ENCODE measurements at places on chromosomes 6 and 20.

- DNase-seq, result no peak
Observed at GRCh38 chr20:4412216-4412615, 309.5 kb upstream of the PRND start.

- peak; percentile 68 for DNase-seq
Observed at GRCh38 chr20:38805502-38805957, at the start of gene PPP1R16B. Gene PPP1R16B, plus strand, starts transcription at chr20:38805697. Its CDS starts 30,229 bp downstream, at chr20:38835926.

DNA sequence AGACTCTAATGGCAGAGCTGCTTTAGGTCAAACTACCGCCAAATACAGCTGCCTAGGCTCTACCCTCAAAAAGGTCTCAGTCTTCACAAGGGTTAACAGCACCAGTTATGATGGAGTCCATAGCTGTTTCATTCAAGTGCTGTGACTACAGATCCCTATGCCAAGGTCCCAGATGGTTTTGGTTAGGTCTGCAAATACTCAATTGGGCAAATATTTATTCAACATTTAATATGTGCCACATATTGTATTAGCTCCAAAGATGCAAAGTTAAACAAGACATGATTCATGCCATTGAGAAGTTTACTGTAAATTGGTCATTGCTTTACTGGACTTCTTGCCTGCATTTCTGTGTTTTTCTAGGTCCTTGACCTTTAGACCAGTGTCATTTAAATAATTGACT is 55.8 kb upstream of the TFAP2D start:
- no peak for DNase-seq

DNA sequence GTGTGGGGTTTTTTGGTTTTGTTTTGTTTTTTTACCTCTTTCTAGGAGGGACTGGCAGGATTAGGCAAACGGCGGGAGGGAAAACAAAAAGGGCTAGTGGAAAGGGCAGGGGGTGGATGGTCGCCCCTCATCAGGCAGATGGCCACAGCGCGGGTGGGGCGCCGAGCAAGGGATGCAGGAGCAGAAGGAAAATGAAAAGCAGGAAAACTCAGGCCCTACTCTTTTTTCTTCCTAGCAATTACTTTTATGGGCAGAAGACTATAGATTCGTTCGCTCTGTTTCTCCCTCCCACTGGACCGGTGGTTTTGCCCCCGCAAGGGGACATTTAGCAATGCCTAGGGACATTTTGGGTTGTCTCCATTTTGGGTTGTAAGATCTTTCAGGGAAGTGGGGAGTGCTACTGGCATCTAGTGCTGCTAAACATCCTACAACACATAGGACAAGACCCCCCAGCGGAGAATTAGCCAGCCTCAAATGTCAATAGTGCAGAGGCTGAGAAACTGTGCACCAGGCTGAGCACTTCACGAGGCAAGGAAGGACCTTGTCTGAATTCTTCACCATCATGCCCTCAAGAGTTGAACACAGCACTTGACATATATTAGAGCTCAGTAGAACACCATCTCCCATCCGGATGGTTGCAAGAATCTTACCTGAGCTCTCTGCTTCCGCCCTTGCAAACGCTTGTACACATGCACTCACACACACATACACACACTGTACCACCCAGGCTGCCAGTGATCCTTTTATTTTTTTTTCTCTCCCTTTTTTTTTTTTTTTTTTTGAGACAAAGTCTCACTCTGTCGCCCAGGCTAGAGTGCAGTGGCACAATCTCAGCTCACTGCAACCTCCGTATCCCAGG is 4.8 kb upstream of the ZMYND8 start:
- DNase-seq, result no peak

- no peak for DNase-seq
Observed at GRCh38 chr6:38637756-38638155, 2.0 kb downstream of the BTBD9 start.

- DNase-seq, result no peak
Observed at GRCh38 chr20:50534567-50534966, 24.4 kb downstream of the PTPN1 start.

DNA sequence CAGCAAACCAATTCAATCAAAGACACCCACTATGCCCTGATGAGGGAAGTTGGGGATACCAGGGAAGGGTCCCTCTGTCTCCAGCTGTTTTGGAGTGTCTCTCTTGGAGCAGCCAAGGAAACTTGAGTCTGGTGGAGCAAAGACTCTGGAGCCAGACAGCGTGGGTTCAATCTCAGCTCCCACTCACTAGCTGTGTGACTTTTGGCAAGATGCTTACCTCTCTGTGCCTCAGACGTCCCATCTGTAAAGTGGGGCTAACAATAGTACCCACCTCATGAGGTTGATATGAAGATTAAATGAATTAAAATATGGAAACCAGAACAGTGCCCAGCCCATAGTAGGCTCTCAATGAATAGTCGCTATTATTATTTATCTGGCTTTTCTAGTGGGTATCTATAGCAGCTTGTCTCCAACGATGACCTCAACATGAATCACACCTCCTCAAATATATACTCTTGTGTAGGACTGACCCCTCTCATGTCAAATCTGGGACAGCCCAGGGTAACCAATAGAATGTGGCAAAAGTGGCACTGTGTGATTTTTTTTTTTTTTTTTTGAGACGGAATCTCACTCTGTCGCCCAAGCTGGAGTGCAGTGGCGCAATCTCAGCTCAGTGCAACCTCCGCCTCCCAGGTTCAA is 99.2 kb upstream of the FOXP4 start:
- DNase-seq, result no peak

DNA sequence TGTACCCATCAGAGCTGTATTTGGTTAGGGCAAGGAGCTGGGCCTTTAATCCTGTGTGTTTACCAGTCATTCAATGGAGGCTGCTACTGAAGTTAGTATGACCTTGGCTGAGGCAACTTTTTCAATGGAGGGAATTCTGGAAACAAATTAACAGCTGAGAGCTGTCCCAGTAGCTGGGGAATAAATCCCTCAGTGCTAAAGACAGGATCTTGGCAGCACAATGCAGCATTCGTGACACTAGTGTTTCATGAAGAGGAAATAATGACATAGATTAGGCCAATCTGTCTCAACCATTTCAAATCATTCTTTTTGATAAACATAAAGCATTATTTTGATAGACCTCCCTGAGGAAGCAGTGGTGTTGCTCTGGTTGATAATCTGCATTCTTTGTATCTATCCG is 42.9 kb downstream of the GRM1 start:
- no peak for DNase-seq

- no peak for DNase-seq
Observed at GRCh38 chr20:44600758-44601201, 18.4 kb downstream of the PKIG start.

DNA sequence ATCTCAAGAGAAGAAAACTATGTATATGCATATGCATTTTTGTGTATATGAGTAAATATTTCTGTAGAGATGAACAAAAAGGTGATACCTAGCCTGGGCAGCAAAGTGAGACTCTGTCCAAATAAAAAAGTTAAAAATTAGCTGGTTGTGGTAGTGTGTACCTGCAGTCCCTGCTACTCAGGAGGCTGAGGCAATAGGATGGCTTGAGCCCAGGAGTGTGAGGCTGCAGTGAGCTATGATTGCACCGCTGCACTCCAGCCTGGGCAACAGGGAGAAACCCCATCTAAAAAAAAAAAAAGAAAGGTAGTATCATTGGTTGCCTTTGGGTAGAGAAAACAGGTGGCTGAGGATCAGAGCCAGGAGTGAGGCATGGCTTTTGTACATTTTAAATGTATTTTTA is 50.9 kb downstream of the KLHL31 start:
- DNase-seq, result no peak

GRCh38 chr20:63315240-63315689 is 22.3 kb downstream of the COL20A1 start:
- no peak for DNase-seq

GRCh38 chr6:111832833-111833418 is 40.3 kb downstream of the FYN start:
- no peak for DNase-seq

DNA sequence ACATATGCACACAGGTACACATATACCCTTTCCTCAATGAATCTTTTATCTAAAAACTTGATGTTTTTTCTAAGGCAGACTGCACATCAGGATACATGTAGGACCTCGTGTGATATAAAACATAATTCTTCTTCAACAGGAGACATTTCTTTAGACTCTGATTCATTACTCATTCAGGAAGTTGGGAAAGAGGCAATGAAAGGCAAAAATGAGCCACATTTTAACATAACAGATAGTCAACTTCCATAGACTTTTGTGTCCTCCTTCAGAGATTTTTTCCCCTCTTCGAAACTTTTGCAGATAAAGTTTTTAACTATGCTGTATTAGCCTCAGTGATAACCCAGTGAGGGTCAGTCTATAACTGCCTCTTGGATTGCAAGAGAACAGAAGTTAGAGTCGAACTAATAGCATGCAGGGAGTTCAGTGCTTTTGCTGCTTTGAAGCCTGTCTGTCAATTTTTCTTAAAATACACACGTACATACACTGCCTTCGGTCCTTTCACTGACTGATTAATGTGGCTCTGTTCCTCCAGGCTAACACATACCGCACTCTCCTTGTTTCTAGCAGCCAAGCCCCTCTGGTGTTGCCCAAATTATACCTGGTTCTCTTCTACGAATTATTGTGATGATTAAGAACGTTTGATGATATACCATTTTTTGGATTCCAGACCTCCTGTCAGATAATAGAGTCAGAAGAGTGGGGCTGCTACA is 562.5 kb upstream of the MAP3K7 start:
- DNase-seq, result no peak

DNA sequence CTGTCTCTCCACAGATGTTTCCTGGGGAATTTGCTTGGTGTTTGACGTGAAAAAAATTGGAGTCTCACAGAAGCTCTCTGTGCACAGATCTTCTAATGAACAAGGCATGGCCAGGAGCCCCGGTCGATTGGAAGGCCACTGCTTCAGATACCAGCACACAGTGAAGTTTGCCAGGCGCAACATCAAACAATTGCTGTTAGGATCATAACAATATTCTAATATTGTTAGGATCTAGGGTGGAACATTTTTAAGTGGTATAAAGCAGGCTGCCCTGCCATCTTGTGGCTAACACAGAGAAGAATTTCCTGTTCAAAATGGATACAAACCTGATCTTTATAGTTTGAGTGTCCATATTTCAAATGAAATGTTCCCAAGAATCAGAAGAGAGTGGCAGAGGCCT is 64.1 kb downstream of the C6orf118 start:
- no peak for DNase-seq

GRCh38 chr20:3010985-3011723 is 32.3 kb upstream of the GNRH2 start:
- no peak for DNase-seq

DNA sequence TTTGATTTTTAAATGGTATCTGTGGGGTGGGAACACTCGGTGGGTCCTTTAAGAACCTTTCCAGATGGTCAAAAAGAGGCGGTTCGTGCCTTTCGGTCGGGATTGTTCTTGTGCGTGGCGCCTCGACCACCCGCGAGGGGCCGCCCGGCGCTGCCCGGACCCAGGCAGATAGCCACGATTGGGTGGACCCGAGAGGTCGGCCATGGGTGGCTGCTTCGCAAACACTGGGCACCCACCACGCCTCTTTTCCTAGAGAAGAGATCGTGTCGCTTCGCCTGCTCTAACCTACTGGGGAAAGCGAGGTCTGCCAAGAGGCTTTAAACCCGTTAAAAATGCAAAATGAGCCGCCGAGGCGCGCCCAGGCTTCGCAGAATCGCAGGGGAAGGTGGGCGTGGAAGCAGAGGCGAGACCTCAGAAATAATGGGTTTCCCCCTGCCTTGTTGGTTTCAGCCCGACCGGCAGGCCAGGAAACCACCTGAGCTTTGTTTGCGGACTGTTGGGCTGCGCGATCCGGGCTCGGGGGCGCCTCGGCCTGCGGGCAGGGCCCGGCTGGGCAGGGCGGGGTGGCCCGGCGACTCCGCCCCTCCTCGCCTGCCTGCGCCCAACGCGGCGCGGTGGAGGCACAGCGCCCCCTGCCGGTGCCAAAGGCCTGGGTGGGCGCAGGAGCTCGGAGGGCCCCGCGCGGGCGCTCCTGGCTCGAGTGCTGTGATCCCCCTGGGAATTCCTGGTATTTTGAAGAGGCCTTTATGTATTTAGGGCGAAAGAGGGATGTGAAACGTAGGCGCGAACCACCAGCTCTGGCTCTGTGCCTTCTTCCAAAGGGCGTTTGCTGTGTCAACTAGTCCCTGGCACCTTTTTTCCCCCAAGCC is 1.6 kb downstream of the MARCKS start:
- peak; percentile 52 for DNase-seq

- no peak for DNase-seq
Observed at GRCh38 chr6:12125396-12125795, 113.3 kb downstream of the HIVEP1 start.

- no peak for DNase-seq
Observed at GRCh38 chr6:11763460-11764249, 14.9 kb downstream of the ADTRP start.

DNA sequence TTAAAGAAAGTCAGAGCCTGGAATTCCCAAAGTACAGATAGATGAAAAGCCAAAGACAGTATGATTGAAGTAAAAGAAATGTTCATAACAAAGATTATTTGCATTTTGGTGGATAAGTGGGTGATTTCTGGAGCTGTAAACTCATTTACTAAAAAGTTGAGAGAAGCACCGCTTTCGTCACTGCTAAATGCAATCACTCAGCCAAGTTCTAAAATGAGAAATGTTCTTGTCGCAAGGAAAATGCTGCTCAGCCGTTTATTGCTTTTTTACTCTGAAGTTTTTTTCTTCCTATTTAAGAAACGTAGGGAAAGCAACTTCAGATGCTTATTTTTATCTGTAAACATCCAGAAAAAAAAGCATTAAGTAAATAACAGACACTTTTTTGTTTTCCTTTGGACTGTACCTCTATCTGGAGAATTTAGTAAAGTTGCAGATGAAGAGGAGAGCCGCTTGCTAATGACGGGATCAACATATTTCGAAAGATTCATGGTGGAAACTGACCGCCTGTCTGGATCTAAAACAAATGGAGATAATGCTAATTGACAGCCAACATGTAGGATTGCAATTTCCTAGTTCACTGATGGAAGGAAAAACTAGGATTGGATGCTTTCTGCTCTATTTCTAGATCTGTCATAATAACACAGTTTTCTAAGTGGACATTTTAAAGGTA is 93.8 kb upstream of the BCLAF1 start:
- no peak for DNase-seq

- no peak for DNase-seq
Observed at GRCh38 chr6:101845172-101845571, 451.7 kb downstream of the GRIK2 start.

GRCh38 chr20:823574-823902 is 10.0 kb upstream of the FAM110A start:
- DNase-seq, result no peak

DNA sequence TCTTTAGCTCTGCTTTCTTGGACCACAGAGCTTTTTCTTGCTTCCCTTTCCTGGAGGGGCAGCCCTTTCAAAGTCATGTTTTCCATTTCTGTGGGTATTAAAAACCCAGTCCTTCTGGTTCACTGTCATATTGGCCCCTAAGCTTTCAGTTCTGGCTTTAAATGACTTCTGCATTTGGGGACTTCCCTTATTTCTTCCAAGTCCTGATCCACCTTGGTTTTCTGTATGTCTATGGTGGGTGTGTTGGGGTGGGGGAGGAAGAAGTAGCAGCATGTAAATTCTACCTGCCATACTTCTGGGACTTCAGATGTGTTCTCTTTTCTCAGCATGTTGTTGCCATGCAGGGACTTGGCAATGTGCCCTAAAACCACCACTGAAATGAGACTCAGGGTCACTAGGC is 77.1 kb upstream of the EMILIN3 start:
- DNase-seq, result no peak

GRCh38 chr6:73969971-73970970 is 274.3 kb downstream of the CD109 start:
- DNase-seq, result no peak

GRCh38 chr20:61263084-61263695 is 11.1 kb downstream of the CDH4 start:
- DNase-seq, result no peak

Measured in activated CD4-positive, CD25-positive, alpha-beta regulatory T cell (primary cell).